ENCODE measurements at places on chromosomes 7 and 10.

- peak; percentile 90 for DNase-seq
Measured at GRCh38 chr10:124709861-124710260, 34.3 kb downstream of the FAM53B start.

DNA sequence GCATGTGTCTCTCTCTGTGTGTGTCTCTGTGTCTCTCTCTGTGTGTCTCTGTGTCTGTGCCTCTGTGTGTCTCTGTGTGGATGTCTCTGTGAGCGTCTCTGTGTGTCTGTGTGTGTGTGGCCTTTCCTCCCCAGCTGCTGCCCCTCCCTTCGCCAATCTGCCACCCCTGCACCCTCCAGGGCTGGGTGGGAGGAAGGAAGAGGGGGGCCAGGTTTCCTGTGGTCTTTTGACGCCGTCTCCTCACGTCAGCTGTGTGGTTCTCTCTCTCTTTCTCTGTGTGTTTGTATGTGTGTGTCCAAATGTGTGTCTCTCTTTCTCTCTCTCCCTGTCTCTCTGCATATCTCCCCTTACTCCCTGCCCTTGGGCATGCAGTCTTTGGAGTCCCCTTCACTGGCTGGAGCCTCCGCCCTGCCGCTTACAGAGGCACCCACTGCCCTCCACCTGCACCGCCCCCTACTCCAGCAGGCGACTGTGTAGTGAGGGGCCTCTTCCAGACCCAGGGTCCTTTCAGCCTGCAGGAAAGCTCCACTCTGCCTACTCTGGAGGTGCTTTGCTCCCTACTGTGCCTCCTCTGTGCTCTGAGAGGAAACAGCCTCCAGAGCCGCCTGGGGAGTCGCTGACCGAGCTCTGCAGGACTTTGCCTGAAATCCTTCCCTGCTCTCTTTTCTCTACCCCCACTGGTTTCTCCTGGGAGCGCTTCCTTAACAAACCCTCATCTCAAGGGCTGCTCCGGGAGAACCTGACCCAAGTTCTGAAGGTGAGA lies 44.2 kb upstream of the C10orf71 start:
- no peak for DNase-seq

DNA sequence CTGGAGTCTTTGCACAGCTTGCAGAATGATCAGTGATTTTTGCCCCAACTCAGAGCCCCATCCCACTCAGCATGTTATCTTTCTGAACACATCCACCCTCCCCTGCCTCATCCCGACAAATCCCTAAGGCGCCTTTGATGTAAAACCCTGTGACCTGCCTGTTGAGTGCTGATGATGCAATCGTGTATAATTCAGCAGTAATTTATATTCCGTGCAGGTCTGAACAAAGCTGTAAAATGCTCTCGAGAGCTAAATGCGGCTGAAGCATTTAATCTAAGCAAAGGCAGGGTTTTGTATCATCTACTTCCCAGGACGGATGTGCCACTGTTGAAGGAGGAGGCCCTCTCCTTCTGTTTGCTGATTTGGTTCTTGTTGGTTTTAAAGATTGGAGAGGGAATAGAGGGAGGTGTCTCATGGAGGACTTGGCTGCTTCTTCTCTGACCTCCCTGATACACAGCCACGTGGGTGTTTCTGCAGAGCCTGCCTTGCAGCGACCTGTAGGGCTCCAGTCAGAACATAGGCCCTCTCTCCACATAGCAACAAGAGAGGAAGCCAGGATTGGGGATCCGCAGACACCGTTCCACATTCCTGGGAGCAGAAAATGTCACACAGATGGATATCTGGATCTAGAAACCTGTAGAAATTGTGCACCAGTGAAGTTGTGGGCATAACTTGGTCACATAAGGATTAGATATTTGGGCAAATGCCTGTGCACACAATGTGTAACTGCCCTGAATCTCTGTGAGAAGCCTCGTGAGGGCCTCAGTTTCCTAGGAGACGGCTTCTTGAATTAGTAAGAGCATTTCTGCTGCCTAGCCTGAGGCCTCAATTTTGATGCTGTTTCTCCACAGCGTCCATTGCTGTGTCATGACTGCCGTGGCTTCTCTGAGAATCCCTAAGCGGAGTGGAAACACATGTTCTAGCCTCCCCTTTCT lies 90.2 kb upstream of the AGK start:
- no peak for DNase-seq

GRCh38 chr10:33746186-33746585 lies 411.7 kb upstream of the NRP1 start:
- no peak for DNase-seq

DNA sequence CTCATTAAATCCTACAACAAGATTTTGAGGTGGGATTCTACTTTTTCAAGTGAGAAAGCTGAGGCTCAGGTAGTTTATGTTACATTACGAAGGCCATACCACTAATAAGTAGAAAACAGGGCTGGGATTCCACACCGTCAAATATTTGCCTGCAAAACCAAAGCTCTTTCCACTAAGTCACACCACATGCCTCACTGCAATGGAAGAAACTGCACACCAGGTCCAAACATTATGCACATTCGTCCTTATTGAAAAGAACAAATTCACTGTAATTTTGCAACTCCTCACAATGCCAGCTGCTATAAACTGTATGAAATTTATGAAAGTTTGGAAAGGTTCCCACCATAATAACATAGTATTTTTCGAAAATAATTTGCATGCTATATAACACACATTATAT lies 66.5 kb downstream of the DGKB start:
- DNase-seq = no peak

DNA sequence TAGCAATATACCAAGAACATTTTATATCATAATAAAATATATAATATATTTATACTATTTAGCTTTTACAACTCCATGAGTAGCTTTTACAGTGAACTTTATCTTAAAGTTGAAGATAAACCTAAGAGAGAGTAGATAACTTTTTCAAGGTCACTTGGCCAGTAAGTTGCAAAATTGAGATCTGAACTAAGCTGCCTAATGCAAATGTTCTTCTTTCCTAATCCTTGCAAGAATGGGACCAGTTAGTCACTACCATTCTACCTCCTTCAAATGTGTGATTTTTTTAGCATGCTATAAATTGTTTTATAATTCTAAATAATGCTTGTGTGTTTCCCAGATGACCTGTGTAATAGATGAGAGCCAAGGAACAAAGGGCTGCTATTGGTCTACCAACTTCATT lies 47.8 kb downstream of the CH25H start:
- DNase-seq = no peak

GRCh38 chr10:35781643-35782035 lies 139.5 kb upstream of the FZD8 start:
- no peak for DNase-seq

GRCh38 chr10:93259126-93259525 lies 185.4 kb downstream of the CYP26A1 start:
- DNase-seq = no peak

DNA sequence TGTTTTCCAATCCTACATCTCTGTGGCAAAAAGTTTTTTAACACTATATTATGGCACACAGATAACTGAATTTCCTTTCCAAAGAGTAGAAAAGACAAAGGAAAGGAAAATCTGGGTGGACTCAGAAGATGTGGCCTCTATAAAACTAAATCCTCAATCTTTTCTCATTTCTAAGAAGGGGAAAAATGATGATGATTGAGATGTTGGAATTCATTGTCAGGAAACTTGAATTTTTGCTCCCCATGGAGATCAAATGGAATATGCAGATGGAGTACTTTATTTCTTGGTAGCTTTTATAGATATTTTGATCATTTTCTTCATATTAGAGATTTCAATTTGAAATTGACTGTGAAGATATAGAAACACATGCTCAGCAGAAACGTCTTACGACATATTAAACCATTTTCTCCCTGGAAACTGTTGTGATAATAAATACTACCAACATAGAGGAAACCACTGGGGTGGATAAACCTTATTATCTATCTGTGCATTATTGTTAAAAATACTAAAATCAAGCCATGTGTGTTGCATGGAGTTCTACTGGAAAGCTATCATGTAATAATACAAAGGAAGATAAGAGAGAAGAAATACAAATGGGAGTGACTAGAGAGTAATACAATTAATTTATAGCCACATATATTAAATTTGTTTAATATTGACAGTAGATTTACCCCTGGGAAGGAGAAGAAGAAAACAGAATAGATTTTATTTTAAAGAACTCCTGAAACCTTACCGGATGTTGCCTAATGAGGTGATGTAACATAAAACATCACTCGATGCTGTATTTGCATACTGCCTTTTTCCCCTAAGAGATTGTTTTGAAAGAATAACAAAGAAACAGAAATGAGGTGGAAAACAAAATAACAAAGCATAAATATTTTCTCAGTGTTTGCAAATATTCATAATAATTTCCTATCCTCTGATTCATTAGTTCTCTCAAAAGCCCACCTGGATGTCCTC lies 931.2 kb upstream of the C7orf33 start:
- no peak for DNase-seq

GRCh38 chr10:132068431-132069121 lies 2.8 kb downstream of the JAKMIP3 start:
- no peak for DNase-seq

DNA sequence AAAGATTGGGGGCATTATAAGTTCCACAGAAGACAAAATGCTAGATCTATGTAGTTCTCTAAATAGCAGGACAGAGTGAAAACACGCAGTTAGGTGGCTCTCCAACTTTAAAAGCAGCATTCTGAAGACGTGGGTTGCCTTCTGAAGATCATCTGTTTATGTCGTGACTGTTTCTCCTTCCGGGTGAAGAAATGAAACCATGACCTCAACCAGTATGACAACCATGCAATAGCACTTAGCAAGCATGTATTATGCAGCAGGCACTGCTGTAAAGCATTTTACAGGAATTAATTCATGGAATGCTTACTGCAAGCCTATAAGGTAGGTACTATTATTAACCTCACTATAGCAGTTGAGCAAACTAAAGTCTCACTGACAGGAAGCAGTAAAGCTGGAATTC lies 125.2 kb downstream of the SLC25A13 start:
- peak; percentile 28 for DNase-seq

DNA sequence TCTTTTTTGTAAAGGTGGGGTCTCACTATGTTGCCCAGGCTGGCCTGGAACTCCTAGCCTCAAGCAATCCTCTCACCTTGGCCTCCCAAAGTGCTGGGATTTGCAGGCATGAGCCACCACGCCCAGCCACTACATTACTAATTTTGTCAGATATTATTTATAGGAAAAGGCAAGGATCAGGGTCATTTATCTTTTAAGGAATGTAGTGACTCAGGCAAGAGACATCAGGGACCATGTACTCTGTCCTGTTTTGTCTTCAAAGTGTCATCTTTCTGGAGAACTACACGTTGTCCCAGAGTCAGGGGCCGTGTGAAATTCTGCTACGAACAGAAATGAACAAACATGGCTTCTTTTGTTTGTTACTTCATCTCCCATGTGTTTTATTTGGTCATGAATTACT lies 105.3 kb downstream of the NPTX2 start:
- DNase-seq = no peak

Data from inflammatory macrophage (primary cell).